ENCODE measurements at places on chromosomes 7 and 10.

- no peak for DNase-seq
These were observed 8.9 kb upstream of the MICALL2 start for GRCh38 chr7:1468203-1468602.

DNA sequence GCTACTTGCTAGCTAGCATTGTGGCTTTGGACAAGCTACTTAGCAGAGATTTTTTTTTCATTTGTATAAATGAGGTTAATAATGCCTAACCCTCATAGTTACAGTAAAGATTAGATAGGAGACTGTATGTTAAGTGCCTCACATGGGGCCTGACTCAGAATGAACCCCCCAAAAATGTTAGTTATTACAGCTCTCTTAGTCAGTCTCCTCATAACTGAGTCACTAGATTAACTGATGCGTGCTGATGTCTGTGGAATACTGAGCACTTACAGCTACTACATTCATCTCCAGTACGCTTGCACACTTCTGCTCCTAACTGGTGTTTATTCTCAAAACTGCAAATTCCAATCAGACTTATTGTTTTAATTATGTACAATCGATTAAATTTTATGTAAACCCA is 315.3 kb downstream of the SNX13 start:
- DNase-seq, result no peak

DNA sequence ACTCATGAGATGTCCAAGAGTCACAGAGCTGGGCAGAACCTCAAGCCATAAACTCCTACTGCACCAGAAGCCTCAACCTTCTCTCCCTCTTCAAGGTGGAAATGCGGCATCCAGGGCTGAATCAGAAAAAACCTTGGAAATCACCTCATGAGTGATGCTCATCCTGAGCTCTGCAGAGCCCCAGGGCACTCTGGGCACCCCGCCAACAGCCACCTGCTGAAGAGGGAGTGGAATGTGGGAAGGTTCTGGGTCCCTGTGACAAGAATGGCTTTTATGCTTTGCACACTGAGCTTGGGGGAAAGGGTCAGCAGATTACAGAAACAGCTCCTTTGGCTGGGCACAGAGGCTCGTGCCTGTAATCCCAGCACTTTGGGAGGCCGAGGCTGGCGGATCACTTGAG is 18.8 kb downstream of the NUDT1 start:
- DNase-seq, result no peak

DNA sequence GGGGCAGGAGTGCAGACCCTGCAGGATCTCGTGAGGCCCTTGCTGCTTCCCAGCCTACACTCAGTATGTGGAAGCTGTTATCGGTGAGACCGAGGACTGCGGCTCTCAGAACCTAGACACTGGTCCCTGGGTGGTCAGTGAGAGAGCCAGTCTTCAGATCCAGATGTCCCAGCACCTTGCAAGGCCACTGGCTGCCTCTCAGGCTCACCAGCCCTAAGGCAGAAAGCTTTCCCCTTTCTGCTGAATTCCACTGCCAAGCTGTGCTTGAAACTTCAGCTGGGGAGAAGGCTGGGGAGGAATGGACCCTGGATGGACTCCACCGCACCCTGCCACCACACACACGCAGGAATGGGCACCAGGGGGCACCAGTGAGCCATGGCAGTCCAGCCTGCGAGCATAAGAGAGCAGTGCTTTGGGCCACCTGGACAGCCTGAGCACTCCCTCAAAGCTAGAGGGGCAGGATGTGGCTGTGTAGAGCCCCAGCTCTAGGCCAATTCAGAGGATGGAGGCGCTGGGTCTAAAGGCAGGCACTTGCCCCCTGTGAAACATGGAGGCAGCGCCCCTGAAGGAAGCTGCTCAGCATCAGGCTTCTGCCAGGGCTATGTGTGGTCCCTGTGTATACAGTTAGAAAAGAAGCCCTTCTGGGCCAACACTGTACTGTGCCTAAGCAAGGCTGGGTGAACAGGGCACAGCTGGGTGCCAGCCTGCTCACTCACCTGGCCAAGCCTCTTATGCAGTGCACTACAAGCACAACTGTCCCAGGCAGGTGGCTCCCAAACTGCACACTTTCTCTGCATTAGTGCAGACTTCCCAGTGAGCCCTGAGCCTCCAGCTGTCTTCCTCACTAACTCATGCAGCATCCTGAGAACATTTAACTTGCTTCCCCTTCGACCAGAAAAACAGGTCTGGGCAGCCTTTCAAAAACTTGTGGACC is 21.6 kb downstream of the TMEM72 start:
- DNase-seq, result peak; percentile 82

DNA sequence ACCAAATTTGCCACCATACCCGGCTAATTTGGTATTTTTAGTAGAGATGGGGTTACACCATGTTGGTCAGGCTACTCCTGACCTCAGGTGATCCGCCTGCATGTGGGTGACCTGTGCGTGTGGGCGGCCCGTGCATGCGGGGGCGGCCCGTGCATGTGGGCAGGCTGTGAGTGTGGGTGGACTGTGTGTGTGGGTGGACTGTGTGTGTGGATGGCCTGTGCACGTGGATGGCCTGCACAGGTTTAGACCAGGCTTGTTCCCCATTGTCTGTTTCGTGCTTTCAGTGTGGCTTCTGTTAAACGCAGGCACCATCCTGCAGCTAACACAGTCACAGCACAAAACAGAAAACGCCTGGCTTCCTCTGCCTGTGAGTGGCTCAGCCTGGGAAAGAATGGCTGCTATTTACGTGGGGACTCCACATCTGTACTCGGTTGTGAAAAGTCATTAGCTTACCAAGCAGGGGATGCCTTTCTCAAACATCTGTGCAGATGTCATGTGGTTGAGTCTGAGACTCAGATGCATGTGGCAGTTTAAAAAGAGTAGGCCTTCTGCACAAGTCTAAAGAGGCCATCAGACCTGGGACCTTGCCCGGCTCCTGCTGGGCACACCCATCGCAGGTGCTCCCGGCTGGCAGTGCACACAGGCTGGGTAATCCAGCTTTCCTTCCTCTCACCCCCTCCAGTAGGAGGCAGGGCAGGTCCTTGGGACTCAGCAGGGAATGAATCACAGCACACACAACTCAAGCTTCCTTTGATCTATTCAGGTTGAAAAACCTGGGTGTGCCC is 91.6 kb downstream of the COBL start:
- no peak for DNase-seq

DNA sequence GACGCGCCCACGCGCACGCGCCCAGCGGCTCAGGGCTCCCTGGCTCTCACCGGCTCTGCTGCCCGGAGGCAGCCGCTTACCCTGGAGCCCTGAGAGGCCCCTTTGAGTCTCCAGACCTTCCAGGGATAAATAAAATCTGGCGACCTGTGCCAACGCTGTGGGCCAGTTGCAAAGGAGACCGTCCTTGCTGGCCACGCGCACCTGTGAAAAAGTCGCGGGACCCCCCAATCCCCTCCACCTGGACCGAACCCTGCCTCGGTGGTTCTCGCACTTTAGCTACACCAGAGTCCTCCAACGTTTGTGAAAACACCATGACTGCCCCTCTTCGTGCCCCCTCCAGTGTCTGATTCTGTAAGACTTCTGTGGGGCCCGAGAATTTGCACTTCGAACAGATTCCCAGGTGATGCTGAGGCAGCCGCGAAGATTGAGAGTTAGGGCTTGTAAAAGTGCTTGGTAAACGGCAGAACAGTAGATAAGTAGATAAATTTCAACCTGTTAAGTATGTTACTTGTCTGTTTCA is 102.4 kb upstream of the SVIL start:
- no peak for DNase-seq

GRCh38 chr7:33630359-33630758 is 275.0 kb upstream of the BMPER start:
- DNase-seq, result no peak

DNA sequence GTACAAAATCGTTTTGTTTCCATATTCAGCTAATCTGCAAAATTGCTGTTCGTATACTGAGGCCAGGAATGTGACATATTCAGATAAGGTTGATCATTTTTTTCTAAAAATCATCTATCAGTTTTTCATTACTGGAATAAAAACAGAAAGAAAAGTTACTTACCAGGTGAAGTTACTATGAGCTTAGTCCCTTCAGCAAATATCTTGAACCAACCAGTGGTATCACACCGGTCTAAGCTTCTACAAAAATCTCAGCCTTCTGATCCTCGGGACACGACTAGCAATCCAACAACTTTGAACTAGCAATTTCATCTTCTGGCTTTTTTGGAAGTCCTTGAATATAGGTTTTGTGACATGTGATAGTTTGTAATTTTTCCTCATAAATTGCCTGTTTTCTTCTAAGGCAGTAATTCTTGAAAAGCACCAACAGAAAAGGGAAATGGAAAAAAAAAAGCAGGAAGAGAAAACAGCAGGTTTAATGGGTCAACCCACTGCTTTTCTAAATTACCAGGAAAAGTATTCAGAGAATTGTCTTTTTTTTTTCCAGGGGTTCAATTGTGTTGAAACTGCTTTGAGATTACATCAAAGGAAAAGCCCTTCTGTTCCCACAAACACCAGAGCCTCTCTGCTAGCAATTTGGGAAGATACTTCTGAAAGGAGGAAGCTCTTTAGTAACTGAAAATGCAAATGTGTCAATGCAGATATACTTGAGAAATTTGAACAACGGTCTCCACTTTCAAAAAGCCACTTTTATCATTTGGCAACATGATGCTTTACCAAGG is 2.9 kb upstream of the TARP start:
- DNase-seq, result no peak

DNA sequence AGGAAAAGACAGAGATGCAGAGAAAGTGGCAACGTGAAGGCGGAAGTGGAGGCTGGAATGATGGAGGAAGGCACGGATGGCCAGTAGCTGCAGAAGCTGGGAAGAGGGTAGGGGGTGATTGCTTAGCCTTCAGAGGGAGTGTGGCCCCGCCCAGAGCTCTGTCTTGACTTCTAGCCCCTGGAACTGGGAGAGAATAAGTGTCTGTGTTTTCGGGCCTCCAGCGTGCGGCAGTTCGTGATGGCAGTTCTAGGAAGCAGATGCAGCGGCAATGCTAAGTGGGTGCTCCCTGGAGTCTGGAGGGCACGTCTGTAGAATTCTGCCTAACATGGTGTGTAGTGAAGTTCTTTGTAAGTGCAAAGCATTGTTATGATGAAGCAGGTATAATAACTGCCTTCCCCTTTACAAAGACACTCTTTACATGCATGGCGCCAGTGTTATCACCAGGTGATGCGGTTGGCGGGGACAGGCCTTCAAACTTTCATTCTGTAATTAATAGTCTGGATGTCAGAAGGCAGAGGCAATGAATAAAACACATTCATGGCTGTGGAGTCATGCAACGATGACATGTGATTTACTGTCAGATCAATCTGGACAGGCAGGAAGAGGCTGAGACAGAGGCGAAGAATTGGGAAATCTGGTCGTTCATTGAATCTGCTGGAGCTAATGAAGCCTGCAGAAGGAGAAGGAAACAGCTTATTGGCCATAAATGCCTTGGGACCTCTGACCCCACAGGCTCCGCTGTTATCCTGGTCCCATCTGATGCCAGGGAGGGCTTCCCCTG is 228.6 kb downstream of the GLRX3 start:
- DNase-seq, result no peak

- no peak for DNase-seq
These were observed 49.4 kb downstream of the JMJD1C start for GRCh38 chr10:63416376-63416775.

GRCh38 chr10:17586821-17587234 is 30.3 kb downstream of the HACD1 start:
- no peak for DNase-seq

GRCh38 chr10:44379907-44380306 is 5.0 kb downstream of the CXCL12 start:
- no peak for DNase-seq

DNA sequence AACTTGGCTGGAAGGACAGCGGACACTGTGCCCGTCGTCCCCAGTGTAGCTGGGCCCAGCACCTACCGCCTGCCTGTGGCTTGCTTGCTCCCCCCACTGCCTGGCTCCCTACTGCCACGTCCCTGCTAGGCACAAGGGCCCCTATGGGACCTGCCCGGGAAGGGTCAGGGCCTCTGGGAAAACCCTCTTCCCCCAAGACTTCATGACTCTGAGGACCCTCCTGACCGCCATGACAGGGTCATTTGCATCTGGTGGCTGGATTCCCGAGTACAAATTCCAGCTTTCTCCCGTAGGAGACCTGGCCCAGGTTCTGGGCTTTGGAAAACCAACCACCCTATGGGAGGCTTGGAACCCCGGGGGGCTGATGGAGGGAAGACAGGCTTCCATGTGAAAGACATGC is 1.4 kb upstream of the MMD2 start:
- DNase-seq, result no peak

DNA sequence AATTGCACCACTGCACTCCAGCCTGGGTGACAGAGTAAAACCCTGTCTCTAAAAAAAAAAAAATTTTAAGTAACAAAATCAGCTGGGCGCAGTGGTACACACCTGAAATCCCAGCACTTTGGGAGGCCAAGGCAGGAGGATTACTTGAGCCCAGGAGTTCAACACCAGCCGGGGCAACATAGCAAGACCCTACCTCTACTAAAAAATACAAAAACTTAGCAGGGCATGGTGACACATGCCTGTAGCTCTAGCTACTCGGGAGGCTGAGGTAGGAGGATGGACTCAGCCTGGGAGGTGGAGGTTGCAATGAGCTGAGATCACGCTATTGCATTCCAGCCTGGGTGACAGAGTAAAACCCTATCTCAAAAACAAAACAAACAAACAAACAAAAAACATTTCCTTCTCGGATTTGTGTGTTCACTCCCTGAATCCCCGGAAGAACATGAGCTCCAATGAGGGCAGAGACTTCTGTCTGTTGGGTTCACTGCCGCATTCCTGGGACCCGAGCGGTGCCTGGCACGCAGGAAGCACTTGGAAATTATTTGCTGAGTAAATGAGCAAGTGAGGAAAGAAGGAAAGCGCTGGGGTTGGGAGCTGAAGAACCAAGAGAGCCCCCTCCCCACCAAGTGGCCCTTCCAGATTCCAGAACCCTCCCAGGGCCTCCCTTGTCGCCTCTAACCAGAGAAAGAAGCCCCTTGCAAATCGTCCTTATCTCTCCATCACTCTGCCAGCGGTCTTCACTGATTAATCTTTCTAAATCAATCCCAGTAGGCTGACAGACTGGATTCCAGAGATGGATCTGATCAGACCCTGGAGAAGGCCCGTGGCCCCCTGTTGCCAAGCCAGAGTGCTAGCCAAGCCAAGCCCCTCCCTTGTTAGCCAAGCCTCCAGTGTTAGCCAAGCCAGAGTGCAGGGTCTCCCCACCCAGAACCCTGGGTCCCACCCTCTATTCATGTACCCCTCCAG is 6.2 kb downstream of the TNRC18 start:
- DNase-seq, result no peak

- DNase-seq, result no peak
These were observed 133.8 kb upstream of the MEOX2 start for GRCh38 chr7:15820319-15820718.

DNA sequence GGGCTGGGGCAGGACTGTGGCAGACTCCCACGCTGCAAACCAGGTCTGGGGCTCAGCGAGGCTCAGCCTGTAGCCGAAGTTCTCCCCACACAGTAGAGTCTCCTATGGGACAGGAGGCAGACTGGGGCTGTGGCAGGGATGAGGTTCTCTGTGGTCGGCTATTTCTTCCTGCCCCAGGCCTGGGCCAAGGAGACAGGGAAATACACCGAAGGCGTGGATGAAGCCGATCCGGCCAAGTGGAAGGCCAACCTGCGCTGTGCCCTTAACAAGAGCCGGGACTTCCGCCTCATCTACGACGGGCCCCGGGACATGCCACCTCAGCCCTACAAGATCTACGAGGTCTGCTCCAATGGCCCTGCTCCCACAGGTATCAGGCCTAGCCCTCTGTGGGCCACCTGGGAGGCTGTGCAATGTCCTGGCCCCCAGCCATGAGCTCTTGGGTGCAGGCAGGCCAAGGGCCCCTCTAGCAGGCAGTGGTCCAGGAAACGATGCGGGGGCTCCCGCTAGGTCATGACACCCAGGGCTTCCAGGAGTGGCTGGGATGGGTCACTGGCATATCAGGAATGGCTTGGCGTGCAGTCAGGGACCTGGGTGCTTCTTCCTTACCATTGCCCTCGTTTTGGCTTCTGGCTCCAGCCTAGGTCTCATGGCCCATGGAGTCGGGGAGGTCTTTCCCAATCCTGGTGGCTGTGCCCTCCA is 8.1 kb downstream of the IRF5 start:
- DNase-seq, result no peak
